A673 (cell line): ENCODE measurements at places on chromosomes 7 and 10. TPM values are rescaled to one million over a fixed set of nuclear protein-coding genes. Genes with fewer than 3 reads are reported as not detected.

EVX1 gene
- not detected in 2 replicates for total RNA-seq

ZNF138 gene
- total RNA-seq = 9.2 TPM in 2 replicates

- H3K27ac ChIP-seq = no peak overlapping the region
- H3K27me3 ChIP-seq = no peaks in the 10 kb centered on the region
- H3K36me3 ChIP-seq = no peaks in the 10 kb centered on the region
- no peak for DNase-seq
- H3K4me3 ChIP-seq = no peak overlapping the region
- no peaks in the 10 kb centered on the region for H3K4me1 ChIP-seq
These were observed 193.0 kb upstream of the C7orf33 start for GRCh38 chr7:148397551-148397950.

DNA sequence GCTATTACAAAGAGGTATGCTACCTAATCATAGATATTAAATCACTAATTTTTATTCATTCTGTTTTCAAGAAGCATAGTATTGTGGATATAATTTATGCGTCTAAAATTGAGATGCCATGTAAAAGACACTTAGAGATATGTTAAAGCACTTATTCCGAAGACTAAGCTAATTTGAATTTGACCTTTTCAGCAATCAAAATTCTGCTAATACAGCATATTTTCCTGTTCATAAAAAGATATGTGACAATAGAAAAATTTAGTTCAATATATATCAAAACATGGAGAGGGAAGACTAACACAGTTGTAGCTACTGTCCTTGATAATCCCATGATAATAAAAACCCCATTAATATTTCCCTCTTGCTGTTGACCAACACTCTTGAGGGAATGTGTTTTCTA lies 386.6 kb upstream of the TEX47 start:
- H3K4me1 ChIP-seq = no peaks in the 10 kb centered on the region
- H3K36me3 ChIP-seq = no peaks in the 10 kb centered on the region
- no peak overlapping the region for H3K4me3 ChIP-seq
- no peak overlapping the region for H3K27ac ChIP-seq
- no peak for DNase-seq
- H3K27me3 ChIP-seq = no peaks in the 10 kb centered on the region

GRCh38 chr10:4819707-4820106 lies 6.3 kb upstream of the AKR1E2 start:
- H3K4me3 ChIP-seq = no peak overlapping the region
- no peaks in the 10 kb centered on the region for H3K36me3 ChIP-seq
- no peaks in the 10 kb centered on the region for H3K4me1 ChIP-seq
- no peak overlapping the region for H3K27ac ChIP-seq
- no peaks in the 10 kb centered on the region for H3K27me3 ChIP-seq
